AG10803 (cell line): ENCODE measurements at places on chromosomes 5 and 9.
A peak's percentile ranks its signal among the peaks of the same experiment; 100 is the strongest.

DNA sequence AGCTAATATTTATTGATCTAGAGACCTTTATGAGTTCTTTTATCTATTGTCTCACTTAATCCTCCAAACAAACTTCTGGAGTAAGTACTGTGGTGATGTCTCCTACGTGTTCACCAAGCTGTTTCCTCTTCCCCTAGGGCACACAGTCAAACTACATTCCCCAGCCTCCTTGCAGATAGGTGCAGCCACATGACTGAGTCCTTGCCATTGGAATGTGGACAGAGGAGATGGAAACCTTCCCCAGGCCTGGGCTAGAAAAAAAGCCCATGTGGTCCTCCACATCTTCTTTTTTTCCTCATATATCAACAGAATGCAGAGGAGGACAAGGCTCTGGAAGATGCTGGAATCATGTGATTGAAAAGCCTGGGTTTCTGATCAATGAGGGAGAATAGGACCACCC lies 88.0 kb downstream of the ANKRD55 start:
- DNase-seq, result no peak

GRCh38 chr5:14143841-14144585 lies 871 bp downstream of the TRIO start:
- peak; percentile 30 for DNase-seq

GRCh38 chr5:131245312-131245711 lies 18.5 kb upstream of the CDC42SE2 start:
- DNase-seq, result no peak

DNA sequence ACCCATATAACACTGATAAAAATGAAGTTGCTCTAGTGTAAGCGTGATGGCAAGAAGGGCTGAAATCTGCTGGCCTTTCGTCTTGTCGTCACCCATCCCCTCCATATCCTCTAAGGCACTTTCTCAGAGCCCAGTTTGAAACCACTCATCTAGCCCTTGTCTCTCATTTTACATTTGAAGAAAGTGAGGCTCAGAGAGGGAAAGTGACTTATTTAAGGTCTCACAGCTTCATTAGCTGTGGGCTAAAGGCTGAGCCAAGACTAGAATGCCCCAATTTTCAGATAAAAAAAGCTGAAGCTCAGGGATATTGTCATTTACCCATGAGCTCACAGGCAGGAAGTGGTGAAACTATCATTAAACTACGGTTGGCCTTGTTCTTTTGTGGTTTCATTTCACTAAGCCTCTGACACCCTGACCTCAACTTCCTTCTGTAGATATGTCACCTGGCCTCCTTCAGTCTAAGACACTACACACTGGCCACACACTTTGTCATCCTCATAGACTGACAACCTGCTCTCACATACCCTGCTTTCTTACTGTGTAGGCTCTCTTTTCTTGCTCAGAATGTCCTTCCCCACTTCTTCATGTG lies 176.7 kb upstream of the DMAC1 start:
- no peak for DNase-seq

DNA sequence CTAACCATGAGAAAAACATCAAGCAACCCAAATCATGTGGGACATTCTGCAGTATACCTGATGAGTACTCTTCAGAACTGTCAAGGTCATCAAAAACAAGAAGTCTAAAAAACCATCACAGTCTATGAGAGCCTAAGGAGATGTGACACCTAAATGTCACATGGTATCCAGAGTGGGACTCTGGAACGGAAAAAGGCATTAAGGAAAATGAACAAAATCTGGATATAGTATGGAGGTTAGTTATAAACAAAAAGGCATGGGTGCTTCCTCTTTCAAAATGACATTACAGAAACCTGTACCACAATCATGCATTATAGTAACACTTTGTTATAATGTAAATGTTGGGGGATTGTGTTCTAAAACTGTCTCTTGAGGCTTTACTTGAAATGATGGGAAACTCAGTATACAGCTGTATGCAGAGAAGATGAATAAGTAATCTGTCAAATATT lies 47.4 kb downstream of the PRKACG start:
- DNase-seq, result no peak
